Left colon (tissue), 2 donors: ENCODE measurements at places on chromosomes 11 and 22. TPM values are rescaled to one million over a fixed set of nuclear protein-coding genes. Genes with fewer than 3 reads are reported as not detected.

LMNTD2 gene
- 13.6 TPM for total RNA-seq

VSIG10L2 gene
- total RNA-seq = not detected

KRTAP5-11 gene
- not detected for total RNA-seq

SLC22A25 gene
- total RNA-seq = not detected

DDIAS gene
- 0.84 TPM for total RNA-seq

MIOX gene
- not detected for total RNA-seq

DNA sequence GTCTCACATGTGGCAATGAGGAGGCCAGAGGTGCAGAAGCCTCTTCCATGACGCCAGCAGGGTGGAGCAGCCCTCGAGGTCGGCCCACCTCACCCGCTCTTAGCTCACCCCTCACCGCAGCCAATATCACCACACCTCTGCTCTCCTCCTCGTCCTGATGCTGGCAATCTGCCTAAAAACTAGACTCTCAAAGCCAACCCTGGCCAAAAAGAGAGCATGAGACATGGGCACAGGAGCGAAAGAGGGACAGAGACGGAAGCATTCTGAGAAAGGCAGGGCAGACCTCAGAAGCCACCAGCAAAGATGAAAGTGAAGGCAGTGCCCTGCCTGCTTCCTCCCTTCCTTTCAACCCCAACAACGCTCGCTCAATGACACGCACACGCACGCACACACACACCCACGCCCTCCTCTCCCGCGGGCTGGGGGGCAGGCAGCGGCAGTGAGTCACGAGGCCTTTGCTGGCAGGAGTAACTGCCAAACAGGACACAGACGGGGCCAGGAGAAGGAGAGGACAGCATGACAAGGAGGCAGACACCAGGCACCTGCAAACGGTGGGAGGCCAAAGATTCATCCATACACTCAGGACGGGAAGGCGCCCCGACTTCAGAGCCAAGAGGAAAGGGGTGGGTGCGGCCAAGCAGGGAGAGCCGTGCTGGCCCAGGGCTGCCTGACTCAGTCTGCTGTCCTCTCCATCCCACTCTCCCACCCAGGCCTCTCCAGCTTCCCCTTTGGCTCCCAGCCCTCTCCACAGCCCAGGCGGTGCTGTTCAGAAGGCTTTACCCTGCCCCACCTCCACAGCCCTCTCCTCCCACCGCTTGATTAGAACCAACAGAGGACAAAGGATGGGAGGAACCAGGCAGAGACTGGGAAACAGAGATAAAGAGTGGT lies 11.4 kb downstream of the IGSF9B start:
- no peak for DNase-seq

DNA sequence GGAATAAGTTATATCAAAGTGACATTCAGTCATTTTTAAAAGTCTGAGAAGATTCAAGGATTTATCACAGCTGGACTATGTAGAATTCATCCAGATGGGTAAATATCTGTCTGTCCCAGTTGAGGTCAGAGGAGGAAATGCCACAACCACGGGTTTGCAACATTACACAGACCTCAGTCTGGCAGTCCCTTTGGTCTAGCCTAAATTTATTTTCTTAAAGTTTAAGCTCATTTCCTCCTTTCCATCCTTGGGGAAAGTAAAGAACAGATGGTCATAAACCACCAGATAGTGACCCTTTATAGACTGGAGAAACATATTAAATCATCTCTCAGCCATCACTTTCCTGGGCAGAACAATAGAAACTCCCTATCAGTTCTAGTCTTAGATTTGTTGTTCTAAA lies 238.4 kb upstream of the DDI1 start:
- DNase-seq = no peak

DNA sequence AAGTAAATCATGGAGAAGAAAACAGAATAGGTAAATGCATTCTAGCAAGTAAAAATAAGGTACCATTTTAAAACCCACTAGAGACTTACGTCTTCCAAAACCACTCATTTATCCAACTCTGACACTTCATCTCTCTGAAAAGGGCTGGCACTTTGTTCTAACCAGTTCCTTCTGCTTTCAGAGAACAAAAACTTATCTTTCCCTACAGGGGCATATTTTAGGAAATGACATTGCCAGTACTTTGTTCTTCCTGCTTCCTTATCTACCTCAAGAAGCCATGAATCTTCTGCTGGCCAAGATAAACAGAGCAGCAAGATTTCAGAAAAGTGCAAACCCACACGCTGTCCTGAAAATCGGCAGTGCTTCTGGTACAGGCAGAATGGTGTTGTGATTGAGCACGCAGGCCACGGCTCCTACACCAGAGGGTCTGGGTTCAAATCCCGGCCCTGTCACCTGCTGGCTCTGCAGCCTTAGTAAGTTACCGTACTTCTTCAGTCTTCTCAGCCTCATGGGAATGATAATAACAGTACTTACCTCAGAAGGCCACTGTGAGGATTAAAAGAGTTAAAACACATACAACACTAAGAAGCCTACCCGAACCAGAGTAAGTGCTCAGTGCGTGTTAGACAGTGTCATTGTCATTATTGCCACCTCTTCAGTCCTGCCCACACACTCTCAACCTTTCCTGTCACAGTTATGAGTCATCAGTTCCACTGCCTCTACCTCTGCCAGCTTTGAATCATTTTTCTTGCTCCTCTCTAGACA lies 11.0 kb downstream of the MPZL3 start:
- DNase-seq = peak; percentile 43

DNA sequence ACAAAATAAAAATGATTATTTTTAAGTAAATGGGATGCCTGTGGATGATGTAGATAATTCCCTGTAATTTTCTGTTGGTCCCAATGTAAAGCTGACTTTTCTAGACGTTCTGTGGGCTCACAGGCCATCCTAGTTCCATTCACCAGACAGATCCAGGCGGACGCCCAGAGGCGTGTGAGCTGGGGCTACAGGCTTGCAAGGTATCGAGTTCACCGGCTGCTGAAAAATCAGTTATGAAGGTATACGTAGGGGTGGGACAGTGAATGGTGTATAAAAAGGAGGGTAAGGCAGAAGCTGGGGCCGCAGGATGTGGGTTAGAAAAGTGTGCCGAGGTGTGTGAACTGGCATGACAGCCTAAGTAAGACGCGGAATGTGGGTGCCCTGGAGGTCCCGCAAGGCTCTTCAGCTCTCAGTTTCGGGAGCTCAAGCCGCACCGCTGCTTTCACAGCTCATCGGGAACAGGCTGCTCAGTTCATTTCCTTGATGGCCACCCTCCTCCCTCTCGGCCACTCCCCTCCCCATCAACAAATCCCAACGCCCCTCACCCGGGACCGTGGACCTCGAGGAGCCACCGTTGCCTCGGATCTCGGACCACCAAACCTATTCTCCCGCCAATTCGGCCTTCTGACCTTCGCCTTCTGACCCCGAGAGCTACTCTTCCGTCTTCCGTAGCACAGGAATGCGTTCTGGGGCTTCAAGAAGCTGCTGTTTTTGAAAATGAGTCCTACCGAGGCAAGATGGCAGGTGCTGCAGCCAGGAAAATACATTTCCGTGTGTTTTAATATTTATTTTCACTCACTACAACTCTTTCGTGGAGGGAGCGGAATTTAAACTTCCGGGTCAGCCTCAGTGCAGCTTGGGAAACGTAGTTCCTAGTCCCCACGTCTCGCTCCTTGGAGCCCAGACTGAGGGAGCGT lies at the start of gene XNDC1N:
TSS of gene XNDC1N (minus strand) at position 775 of the 917 bp plus-strand sequence. CDS start 5,241 bp downstream, outside the sequence.
- DNase-seq = peak; percentile 65

GRCh38 chr22:50199829-50200460 lies 866 bp upstream of the SELENOO start:
- no peak for DNase-seq

DNA sequence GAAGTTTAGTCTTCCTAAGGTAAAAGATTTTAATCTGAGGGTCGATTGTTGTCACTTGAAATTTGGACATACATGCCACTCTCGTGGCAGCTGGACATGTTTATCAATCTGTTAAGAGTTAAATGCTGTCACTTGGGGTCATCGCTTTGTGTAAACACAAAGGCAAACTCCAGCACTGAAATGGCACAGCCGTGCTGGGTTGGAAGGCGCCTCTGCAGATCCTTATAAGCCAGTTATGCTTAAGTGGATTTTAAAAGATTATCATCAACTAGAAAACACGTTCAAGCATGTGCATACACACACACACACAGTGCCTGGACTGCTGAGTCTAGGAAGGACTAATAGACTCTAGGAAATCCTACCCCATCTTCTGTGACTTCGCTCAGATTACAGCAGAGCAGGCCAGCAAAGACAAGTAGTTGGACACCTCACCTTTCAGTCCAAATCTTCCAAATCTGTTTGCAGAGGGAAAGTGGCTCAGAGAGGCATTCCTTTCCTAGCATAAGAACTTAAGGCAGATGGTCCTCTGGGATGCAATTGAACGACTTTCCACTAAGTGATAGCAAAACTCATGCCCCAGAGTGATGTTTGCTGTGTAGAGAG lies 83.7 kb downstream of the CACNG2 start:
- no peak for DNase-seq

- DNase-seq = peak; percentile 23
Observed at GRCh38 chr11:16606784-16607674, 131.4 kb upstream of the C11orf58 start.

DNA sequence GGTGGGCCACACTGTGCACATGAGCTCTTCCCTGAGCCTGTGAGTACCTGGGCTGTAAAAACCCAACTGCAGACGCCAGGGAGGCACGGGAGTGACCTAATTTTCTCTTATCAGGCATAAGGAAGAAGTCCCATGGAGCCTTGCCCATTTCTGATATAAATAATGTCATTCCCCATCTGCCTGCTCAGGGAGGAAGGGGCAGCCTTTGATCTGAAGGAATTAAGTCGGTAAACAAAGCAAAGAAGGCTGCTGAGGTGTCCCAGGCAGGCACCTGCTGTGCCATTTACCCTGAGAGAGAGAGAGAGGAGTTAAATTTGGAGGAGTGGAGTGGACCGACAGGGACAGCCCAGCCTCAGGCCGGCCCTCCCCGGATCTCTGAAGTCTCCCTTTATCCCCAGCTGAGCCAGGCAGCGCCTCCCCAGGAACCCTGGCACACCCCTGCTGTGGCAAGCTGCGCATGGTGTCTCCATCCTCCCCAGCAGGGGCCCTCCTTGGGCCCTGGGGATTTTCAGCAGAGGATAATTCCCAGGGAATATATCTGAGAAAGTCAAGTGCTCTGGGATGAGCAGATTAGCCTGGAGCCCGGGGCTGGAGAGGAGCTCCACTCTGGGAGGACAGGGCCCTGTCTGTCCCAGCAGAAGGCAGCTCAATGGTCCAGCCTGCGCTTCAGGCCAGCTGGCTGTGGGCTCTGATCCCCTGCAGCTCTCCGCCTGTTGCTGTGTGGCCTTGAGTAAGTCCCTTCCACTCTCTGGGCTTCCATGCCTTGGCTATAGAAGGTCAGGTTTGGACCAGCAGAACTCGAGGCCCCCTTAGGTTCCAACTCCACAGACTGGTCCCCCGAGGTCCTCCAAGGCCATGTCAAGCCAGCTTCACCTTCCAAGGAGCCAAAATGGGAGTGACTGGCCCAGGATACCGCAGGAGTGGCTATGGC lies 17.5 kb upstream of the CABP7 start:
- peak; percentile 40 for DNase-seq

DNA sequence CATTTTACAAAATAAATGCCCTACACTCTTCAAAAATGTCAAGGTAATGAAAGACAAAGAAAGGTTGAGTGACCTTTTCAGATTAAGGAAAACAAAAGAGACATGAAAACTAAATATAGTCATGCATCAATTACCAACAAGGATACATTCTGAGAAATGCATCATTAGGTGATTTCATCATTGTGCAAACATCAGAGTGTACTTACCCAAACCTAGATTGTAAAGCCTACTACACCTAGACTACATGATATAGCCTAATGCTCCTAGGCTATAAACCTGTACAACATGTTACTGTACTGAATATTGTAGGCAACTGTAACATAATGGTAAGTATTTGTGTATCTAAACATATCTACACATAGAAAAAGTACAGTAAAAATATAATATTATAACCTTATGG lies 26.7 kb downstream of the INTS4 start:
- DNase-seq = no peak

GRCh38 chr11:79294845-79295731 lies 145.7 kb downstream of the TENM4 start:
- no peak for DNase-seq

- peak; percentile 73 for DNase-seq
Observed at GRCh38 chr11:57325735-57326048, 940 bp upstream of the TNKS1BP1 start.

- no peak for DNase-seq
Observed at GRCh38 chr11:108944471-108945178, 279.8 kb downstream of the DDX10 start.

- DNase-seq = peak; percentile 24
Observed at GRCh38 chr11:64868904-64869570, 9.4 kb downstream of the EHD1 start.

GRCh38 chr22:44335066-44335839 lies 22.5 kb upstream of the SHISAL1 start:
- DNase-seq = no peak

- no peak for DNase-seq
Observed at GRCh38 chr11:125272821-125273220, 108.3 kb downstream of the PKNOX2 start.

DNA sequence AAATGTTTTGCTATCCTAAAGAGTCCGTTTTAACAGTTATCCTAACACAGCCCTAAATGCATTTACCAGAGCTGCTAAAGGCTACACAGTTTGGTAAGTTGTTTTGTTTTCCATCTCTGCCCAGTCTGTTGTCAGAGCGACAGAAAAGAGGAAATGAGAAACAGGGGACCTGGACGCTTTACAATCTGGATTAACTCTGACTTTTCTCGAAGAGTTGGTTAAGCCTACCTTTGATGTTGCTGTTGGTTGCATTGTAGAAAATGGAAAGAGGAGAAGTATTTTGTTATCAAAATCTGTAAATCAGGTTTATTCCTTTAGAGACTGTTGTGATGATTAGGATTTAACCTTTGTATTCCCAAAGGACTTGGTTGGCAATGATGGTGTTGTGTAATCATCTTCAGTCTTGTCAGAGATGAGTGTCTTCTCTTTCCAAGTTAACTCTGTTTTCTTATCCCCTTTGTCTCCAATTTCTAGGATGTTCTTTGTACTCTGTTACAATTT lies 481 bp downstream of the ANGPTL5 start:
- DNase-seq = no peak

DNA sequence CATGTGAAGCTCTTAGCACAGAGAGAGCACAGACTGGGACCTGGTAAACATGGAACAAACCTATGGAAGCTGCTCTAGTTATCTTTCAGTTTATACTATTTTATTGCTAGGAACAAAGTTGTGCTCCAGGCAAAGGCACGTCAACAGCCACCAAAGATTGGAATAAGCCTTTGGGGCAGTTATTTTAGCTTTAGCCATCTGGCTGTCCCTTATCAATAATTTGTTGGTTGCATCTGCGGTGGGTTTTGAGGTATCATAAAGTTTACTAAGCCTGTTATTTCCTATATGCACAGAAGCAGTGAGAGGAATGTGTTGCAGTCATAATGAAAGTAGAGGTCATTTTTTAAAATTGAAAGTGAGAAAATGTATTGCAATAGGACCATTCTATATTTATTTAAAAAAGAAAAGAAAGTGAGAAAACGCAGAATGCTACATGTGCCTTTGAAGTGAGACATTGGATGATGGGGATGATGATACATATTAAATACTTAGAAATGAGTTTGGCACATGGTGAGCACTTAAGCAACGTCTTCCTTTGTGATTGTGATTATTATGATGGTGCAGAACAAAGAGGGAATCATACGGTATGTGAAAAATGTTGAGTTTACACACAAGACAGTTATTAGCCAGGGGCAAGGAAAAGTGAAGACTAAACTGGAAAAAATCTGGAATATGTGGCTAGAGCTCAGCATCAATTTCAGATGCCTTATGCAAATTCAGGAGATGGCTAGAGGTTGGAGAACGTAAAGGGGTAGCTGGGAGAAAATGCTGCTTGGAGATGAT lies 58.3 kb downstream of the PRR5L start:
- DNase-seq = no peak

GRCh38 chr11:46800177-46800576 lies 45.9 kb downstream of the CKAP5 start:
- DNase-seq = no peak

- no peak for DNase-seq
Observed at GRCh38 chr22:30182815-30183214, 63.7 kb downstream of the LIF start.
